ENCODE measurements at places on chromosomes 2 and 18. TPM values are rescaled to one million over a fixed set of nuclear protein-coding genes. Genes with fewer than 3 reads are reported as not detected.

The DYSF gene
- total RNA-seq, result 267 TPM

- DNase-seq, result no peak
Observed at GRCh38 chr2:28678944-28679343, 72.7 kb upstream of the PPP1CB start.

- no peak for DNase-seq
Observed at GRCh38 chr18:25058521-25058920, 293.4 kb downstream of the ZNF521 start.

DNA sequence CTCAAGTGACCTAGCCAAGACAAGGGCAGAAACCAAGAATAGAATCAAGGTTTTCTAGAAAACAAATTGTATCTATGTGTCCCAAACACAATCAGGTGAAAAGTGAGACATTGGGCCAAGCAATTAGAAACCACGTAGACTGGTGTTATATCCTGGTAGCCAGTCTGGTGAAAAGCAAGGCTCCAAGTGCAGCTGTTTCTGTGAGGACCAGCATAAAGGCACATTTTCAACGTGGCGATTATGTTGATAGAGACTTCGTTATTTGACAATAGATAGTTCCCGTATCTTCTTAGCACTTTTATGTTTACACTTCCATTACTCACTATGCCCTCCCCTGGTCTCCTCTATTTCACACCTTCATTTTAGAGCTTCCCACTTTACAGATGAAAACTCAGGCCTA lies 103.2 kb upstream of the ZFP36L2 start:
- DNase-seq, result no peak

DNA sequence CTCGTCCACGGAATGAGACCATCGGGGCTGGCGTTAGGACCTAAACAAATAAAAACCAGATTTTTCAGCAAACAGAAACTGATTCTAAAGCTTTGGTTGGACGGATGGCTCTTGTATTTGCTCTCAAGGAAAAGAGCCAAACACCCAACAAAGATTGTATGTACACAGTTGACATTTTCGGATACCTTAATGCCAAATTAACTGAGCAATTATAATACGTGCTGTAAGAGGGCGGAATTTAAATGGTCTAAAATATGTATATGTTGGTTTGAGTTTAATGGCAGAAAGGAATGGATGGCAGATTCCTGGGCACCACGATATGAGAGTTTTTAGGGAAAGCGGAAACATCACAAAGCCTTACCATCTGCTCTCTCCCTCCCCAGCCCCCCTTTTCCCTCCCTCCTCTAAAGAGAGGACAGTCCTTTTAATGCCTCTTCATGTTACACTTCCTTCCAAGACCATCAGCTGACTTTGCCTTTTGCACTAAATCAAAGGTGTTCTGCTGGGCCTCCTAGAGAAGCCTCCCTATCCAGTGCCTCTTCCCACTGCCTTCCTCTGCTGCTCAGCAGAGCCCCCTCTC lies 33.3 kb downstream of the STAT1 start:
- no peak for DNase-seq

GRCh38 chr2:158967114-158967730 lies 1.2 kb upstream of the TANC1 start:
- no peak for DNase-seq

Measured in gastrocnemius medialis (tissue), 4 donors.